ENCODE measurements at places on chromosomes 12 and 14. TPM values are rescaled to one million over a fixed set of nuclear protein-coding genes. Genes with fewer than 3 reads are reported as not detected.

GRCh38 chr12:10540776-10541205, 35.1 kb downstream of the EIF2S3B start:
- no peak for DNase-seq
- H3K27ac ChIP-seq = no peak overlapping the region
- no peak overlapping the region for H3K4me3 ChIP-seq

GRCh38 chr14:100261621-100262020, 22.7 kb downstream of the YY1 start:
- H3K4me1 ChIP-seq = no peaks in the 10 kb centered on the region
- H3K27me3 ChIP-seq = no peaks in the 10 kb centered on the region
- H3K27ac ChIP-seq = no peak overlapping the region
- DNase-seq = no peak
- no peak overlapping the region for H3K4me3 ChIP-seq

DNA sequence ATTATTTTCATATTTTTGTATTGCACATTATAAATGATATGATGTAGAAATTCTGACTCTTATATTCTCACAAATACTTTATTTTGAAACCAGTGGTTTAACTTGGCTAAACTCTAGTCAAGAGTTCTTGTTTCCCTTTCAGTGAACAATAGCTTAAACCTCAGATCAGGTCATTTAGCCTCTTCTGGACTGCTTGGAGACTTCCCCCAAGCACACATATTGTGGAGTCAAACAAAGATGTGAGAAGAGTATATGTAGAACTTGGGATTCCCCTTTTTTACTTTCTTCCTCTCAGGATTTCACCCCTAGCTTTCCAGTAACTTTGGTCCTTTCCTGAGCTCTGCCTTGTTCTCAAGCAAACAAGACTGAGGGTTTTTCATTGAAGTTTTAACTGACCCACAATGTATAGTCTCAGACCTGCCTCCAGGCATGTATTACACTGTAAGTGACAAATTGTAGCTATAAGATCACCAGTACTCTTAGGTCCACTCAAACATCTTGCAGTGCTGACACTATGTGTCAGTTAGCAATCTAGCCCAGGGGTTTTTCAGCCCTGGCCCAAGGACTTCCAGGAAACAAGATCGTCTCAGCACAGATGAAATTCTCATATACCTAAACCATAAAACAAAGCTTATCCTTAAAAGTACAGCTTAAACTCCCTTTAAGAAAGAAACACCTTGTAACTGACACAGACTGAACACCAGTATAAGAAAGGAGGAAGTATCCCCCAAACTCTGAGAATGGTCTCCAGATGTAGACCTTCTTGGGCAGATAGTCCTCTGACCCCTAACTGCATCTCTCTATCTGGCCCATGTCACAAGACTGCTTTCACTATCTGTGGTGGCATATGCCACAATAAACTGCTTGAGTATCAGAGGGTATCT, 98.6 kb downstream of the SLC6A15 start:
- H3K27ac ChIP-seq = no peak overlapping the region
- DNase-seq = no peak
- no peaks in the 10 kb centered on the region for H3K4me1 ChIP-seq
- H3K4me3 ChIP-seq = no peak overlapping the region
- H3K36me3 ChIP-seq = no peaks in the 10 kb centered on the region
- no peaks in the 10 kb centered on the region for H3K27me3 ChIP-seq

- no peaks in the 10 kb centered on the region for H3K4me1 ChIP-seq
- no peaks in the 10 kb centered on the region for H3K36me3 ChIP-seq
- peaks cover 8% of the 10 kb centered on the region for H3K27me3 ChIP-seq
- H3K4me3 ChIP-seq = no peak overlapping the region
- no peak for DNase-seq
These were observed 6.9 kb upstream of the RD3L start for GRCh38 chr14:103949131-103949790.

DNA sequence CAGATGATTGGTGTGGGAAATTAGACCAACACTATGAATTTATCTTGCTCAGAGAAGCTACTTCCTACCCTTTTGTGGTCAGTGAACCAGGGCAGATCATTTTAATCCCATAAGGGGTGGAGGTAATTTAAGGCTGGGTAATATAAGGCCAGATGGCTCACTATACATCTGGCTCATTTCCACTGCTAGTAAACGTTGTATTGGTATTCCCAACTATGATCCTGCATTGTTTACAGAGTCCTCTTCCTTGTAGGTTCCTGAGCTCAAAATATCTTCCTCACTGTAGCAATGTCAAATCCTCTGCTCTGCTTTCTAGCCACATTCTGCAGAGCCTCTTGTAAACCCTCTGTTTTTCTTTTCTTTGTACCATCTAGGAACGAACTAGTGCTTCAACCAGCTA, 93.0 kb upstream of the MGAT4C start:
- no peaks in the 10 kb centered on the region for H3K36me3 ChIP-seq
- H3K27ac ChIP-seq = peak overlapping the region; percentile 5
- peaks cover 8% of the 10 kb centered on the region for H3K4me1 ChIP-seq
- no peak overlapping the region for H3K4me3 ChIP-seq

The TSHR gene
- total RNA-seq = not detected

The OR4E2 gene
- 10.8 TPM for total RNA-seq

DNA sequence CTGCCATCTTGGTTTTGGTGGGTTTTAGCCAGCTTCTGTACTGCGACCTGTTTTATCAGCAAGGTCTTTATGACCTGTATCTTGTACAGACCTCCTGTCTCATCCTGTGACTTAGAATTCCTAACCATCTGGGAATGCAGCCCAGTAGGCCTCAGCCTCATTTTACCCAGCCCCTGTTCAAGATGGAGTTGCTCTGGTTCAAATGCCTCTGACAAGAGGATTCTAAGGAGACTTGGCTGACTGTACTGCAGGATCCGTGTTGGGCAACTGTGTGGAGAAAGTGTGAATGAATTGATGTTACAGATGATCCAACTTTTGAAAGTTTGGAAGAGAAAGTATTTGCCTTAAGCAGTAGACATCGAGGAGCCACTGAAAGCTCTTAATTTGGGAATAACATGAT, 91.0 kb downstream of the TTLL5 start:
- no peak for DNase-seq
- no peak overlapping the region for H3K4me3 ChIP-seq
- H3K4me1 ChIP-seq = no peaks in the 10 kb centered on the region

The FAM186B gene
- total RNA-seq = 0.19 TPM

The THAP2 gene
- total RNA-seq = 7.7 TPM

- no peaks in the 10 kb centered on the region for H3K27me3 ChIP-seq
- H3K4me3 ChIP-seq = no peak overlapping the region
- H3K4me1 ChIP-seq = no peaks in the 10 kb centered on the region
- no peak overlapping the region for H3K27ac ChIP-seq
- no peak for DNase-seq
- no peaks in the 10 kb centered on the region for H3K36me3 ChIP-seq
These were observed 67.3 kb downstream of the PRIMA1 start for GRCh38 chr14:93720981-93721483.

The POLR3B gene
- total RNA-seq = 13.7 TPM

DNA sequence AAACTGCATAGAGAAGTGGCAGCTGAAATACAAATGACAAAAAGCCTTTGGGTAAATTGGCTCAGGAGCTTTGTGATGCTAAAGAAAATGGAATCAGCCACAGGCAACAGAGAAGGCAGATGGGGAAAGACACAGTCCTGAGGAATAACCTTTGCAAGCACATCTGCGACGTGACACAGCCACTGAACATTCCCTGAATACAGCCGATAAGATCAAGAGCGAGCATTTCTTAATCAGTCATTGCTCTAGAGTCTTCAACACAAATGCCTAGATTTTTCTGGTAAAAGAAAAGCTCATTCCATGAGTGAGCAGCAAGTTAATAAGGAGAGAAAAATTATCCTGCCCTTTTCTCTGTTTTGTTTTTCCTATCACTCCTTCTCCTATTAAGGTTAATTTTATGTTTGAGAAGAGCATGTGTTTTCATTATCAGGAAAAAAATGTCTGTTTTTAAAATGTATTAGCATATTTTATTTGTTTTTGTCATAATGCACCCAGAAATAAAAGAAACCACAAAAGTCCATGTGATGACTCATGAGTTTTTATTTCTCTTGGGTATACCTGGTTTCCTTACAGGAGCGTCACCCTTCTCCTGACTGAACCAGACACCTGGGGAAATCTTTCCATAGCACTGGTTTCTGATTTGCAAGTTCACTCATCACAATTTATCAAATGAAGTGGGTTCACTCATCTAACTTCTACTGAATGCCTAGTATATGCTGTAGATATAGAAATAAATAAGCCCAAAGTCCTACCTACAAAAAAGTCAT, 45.4 kb upstream of the PCED1B start:
- H3K27ac ChIP-seq = no peak overlapping the region
- H3K4me1 ChIP-seq = no peaks in the 10 kb centered on the region
- no peak overlapping the region for H3K4me3 ChIP-seq
- H3K27me3 ChIP-seq = no peaks in the 10 kb centered on the region
- no peaks in the 10 kb centered on the region for H3K36me3 ChIP-seq

All from A673 (cell line).